ENCODE measurements at places on chromosomes 6 and 20.

DNA sequence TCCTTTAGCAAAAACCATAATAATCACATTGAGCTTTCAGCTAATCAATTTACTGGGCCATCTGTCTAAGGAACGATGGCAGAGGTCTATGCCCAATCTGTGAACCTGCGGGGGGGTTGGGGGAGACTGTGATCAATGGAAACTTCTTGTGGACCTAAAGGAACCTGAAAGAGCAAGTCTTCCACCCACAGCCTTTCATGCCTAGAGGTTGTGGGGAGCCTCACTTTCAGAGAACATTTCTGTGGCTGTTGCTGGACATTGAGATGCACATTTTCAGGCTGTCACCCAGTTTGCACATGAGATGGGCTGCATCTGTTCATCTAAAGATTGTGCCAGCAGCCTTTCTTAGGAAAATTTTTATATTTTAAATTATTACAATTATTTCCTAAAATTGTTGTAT, 310.0 kb upstream of the SPTLC3 start:
- DNase-seq, result no peak

GRCh38 chr6:129498950-129499842, 210.8 kb downstream of the ARHGAP18 start:
- no peak for DNase-seq

- DNase-seq, result no peak
These were observed 146.5 kb upstream of the COL21A1 start for GRCh38 chr6:56393615-56394612.

GRCh38 chr6:79056226-79056625, 21.8 kb downstream of the PHIP start:
- no peak for DNase-seq

DNA sequence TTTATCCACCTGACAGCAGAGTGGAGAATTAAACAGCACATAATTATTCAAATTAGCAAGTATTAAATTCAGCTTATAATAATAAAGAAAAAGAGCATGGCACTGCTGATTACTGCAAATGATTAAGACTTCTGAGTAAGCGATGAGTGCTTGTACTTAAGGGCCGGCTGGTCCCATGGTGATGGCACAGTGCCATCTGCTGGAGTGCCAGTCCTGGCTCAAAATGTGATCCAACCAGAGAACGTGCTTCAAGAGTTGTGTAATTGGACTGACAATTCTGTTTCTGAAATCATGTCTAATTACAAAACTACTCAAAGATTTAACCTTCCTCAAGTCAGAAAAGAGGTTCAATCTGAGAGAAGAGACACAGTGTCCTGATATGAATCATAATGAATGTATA, 181.6 kb upstream of the RGS17 start:
- peak; percentile 9 for DNase-seq

DNA sequence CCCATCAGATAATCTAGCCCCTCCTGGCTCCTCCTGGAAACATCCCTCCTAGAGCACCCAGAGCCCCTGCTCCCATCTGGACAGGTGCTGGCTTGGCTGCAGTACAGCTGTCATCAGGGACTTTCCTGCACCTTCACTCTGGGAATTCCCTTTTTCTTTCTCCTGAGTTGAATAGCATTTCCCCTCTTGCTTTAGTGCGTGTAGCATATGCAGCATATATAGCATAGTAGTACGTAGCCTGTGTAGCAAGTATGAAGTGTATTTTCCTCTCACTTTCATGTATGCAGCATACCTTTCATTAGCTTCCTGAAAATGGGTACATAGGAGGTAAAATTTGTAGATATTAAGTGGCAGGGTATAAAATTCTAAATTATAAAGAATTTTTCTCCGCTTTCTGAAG, 352.9 kb downstream of the ESR1 start:
- no peak for DNase-seq

DNA sequence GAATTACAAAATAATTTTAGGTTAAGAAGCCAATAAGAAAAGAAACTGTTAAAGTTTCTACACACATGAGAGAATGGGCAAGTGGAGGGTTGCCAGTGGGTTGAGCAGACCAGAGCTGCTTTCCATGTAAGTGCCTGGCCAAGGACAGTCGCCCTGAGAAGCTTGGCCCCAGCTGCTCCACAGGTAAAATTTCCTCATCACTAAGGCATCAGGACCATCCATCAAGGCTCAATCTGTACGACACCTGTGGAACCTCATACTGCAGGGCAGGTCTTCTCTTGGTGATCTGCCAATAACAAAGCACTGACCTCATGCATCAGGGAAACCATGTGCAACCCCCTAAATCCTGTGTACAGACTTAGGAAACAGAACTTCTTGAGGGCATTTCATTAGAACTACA, 115.4 kb downstream of the INSM1 start:
- DNase-seq, result no peak

All from neural crest cell (in vitro differentiated cells).